ENCODE measurements at places on chromosomes 4 and X.

DNA sequence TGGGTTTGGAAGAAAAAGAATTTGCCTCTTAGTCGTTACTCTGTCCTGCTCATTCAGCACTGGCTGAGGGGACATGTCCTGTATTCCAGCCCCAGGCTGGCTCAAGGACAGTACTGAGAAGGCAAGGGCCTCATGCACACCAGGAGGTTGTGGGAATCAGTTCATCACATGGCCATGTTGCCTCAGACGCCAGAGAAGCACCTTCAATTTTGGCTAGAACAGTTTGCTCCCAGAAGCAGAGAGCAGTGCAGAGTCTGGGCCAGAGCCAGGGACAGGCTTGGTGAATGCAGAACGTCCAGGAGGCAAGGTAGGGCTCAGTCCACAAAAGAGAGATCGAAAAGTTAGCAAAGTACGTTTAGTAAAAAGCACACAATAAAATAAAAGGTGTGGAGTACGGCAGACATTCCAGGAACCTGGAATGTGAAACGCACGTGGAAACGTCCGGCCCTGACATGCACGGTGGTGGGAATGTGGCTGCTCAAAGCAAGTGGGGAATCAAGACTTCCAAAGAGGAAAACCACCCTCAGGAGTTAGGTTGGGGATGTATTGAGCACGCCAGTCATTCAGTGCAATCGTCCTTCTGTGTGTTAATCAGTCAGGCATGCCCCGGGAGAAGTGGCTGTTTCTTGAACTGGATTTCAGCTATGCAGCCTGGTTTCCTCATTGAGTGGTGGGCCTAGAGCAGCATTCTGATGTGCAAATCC, 1.2 kb upstream of the SLC2A9 start:
- DNase-seq: no peak

DNA sequence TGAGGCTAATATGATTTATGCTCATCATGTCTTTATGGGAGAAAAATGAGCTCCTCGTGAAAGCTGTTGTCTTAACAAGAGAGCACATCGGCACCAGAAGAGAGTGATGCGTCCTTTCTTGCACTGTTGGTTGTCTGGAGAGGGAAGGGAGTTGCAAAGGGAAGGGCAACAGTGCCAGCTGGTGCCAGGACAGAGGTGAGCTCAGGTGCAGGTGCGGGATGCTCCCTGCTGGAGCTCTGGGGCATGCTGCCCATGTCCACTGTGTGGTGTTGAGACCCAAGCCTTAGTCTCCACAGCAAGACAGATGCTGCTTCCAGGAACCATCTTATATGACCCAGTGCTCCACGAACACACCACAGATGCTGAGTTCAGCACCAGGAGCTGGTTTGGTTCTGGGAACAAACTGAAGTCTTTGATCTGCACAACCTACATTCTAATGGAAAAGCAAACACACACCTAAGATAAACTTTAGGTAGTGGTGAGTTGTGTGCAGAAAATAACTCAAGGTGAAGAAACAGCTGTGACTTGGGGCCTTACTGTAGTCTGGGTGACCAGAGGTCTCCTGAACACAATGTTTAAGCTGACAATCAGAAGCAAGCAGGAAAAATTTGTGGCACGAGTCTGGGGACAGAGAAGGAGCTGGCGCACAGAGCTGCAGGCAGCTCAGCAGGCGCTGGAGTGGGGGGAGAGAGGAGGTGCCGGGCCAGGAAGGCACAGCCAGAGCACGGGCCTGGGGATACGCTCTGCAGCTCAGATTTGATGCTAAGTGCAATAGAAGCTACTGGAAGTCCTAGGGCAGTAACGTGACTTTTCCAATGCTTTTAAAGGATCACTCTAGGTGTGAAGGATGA, 73.2 kb downstream of the HAUS3 start:
- DNase-seq: no peak

DNA sequence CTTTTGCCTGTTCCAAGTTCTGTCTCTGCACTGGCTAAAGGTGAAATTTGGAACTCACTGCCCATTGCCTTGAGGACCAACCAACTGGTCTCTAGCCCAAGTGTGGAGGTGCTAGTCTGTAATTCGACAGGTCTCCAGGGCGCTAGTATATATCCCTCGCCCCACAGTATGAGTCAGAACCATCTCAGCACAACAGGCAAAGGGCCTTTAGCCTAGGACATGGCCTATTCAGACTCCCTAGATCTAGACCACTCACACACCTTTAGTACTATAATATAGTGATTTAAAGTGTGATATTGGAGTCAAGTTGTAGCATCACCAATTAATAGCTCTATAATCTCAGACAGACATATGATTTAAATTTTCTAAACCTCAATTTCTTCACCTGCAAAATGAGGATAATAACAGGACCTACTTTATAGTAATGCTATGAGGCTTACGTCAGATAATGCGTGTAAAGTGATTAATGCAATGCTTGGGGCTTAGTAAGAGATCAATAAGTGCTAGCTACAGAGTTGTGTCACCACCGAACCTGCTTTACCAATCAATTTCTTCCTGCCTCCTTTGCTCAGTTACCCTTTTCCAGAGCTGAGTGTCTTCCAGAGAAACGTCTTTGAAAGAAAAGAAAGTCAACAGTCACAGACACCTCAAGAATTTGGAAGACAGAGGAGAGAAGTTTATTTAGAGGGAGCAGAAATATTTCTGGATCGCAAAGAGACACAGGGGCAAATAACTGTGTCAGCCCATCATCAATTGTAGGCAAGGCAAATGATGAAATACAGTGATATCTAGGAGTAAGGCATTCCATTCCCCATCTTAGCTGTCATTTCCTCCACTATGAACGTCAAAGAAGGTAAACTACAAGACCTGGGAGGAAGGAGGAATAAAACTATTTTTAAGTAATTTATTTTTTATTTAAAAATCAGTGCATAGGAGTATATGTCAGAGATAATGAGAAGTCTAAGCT, 2.3 kb downstream of the NOX1 start:
- DNase-seq: no peak

DNA sequence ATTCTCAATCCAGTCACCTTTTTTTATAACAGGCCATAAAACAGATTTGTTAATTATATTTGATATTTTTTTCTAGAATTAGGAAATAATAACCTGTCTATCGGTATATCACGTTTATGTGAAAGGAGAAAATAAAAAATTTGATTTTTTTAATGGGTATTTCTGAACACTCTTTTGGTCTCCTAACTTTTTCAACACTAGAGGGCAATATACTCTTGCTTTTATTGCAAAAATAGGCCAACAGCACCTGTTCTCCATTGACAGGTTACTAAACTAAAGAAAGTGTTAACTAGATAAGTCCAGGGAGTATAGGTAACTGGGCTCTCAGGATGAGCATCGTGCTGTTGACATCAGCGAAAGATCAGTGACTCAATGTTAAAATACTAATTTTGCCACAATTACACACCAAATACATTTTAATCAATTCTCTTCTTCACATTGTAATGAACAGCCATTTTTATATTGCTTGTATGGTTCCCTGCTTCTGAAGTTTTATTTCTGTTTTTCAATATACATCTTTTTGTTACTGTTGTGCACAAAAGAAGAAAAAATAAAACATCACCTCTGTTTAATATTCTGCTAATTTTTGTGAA, 22.8 kb downstream of the NDST4 start:
- DNase-seq: no peak

- DNase-seq: no peak
These were observed 393.9 kb downstream of the MID1IP1 start for GRCh38 chrX:39195156-39195555.

All from activated CD4-positive, CD25-positive, alpha-beta regulatory T cell (primary cell).